ENCODE measurements at places on chromosomes 7 and 10.

DNA sequence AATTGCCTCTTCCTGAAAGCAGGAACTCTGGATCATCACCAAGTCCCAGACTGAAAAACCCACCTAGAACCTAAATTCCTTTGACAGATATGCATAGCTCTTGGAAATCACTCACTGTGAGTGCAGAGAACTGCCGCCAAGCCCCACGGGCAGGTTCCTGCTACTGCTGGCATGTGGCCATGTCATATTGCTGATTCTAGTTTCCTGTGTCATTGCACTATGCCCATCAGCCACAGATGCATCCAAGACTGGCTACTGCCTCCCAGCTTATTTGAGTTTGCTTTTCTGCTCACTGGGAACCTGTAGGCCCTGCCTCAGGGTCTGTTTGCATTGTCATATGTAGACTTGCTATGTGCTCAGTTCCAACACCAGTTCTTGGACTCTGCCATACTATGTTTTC lies 786.0 kb downstream of the GRID1 start:
- no peak for DNase-seq

DNA sequence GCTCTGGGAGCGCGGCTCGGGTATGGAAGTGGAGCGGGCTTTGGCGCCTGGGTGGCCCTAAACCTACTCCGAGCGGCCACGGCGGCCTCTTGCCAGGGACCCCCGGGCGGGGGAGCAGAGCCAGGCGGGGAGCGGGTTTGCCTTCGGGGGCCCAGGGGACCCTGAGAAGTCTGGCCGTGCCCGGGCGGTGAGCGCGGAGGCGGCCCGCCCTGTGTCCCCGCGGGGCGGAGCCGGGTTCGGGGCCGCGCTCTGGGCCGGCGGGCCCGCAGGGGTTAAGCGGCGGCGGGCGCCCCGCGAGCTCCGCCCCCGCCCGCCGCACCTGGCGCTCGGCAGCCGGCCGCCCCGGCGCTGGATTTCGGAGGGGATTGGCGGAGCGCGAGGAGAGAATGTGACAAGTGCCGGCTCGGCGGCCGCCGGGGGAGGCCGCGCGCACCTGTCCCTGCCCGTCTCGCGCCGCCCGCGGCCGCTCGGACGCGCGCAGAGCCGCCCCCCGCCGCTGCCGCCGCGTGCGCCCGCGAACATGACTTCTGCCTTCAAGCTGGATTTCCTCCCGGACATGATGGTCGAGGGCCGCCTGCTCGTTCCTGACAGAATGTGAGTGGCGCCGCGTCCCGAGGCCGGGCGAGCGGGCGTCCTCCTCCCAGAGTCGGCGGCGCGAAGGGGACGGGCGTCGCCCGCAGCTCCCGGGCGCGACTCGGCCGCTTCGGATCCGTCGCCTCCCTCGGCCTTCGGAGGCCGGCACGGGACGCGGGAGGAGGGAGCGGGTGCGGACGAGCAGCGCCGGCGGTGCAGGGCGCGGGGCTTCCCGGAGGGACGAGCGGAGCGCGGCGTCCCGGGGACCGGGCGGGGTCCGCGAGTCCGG lies at the start of gene CELF2:
Gene CELF2 (plus strand): TSS at position 303 of the 862 bp plus-strand sequence. CDS start 218 bp downstream, at position 521.
- peak; percentile 46 for DNase-seq

DNA sequence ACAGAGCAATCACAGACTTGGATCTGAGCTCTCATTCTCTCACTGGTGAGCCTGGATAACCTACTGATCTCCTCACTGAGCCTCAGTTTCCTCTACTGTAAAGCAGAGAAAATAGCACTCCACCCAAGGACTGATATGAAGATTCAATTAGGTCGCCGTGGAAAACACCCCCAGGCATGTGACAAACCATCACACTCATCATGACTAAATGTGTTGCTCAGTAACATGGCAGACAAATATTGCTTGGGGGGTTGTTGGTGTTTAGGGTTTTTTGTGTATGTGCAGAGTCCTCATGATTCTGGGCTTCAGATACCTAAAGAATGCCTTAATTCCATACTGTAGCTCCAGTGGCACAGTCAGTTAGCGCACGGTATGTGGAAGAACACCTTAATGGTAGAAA lies 122.1 kb upstream of the TCF7L2 start:
- no peak for DNase-seq

- DNase-seq: no peak
These were observed 124.9 kb downstream of the CYP26A1 start for GRCh38 chr10:93198401-93199131.

GRCh38 chr7:148973256-148973655 lies 55.0 kb downstream of the PDIA4 start:
- DNase-seq: no peak

GRCh38 chr10:32376097-32376496 lies 29.1 kb upstream of the EPC1 start:
- DNase-seq: no peak

DNA sequence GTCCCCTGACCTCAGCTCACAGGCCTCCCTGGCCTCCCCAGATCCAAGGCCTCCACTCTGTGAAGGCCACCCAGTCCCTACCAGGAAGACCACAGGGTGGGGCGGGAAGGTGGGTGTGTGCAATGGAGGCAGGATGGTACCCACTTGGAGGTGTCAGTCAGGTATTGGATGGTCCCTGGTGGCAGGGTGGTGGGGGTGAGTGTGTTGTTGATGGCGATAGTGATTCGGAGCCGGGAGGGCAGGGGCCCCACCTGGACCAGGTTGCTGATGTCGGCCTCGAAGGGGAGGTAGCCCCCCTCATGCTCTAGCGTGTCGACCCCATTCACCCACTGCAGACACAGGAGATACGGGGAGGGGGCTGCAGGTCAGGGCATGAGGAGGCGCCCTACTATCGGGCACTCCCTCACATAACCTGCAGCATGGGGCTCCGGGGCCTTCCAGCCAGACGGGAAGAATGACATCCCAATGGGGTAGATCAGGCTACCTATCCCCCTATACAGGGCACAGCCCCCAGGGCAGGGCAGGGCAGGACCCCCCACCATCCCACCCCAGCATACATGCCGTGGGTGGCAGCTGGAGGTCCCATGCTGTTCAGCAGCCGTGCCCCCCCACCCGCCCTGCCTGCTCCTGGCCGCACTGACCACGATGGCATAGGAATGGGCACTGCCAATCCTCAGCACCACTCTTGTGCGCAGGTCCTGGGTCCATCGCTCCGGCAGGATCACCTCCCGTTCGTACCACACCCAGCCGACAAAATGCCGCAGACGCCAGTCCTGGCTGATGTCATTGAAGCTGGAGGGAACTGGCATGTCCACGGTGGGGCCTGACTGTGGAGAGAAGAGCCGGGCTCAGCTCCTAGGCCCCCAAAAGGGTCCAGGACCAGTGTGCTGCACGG lies 2.2 kb downstream of the GUSB start:
- DNase-seq: no peak

GRCh38 chr7:70698219-70698832 lies 433.6 kb upstream of the GALNT17 start:
- no peak for DNase-seq

- DNase-seq: no peak
These were observed 13.7 kb downstream of the RFC2 start for GRCh38 chr7:74240482-74240881.

- peak; percentile 9 for DNase-seq
These were observed 874 bp upstream of the BAMBI start for GRCh38 chr10:28676326-28676967.

- DNase-seq: peak; percentile 36
These were observed 137.9 kb upstream of the MKI67 start for GRCh38 chr10:128263891-128264688.

GRCh38 chr10:30553626-30554439 lies 75.7 kb downstream of the LYZL2 start:
- no peak for DNase-seq

GRCh38 chr7:1291357-1291689 lies 58.7 kb downstream of the UNCX start:
- no peak for DNase-seq

DNA sequence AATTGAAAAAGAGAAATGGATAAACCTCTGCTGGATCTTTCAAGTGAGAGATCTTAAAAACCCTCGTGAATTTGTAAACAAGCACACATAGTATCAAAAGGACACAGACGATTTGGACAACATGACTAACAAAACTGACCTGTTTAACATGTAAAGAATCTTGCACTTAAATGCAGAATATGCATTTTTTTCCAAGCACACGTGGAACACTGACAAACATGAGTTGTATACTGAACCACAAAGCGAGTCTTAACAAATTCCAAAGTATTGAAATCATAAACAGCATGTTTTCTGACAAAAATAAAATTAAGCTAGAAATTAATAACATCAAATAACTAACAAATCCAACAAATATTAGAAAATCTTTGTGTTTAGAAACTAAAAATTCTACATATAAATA lies 65.0 kb upstream of the ZNF746 start:
- DNase-seq: no peak

GRCh38 chr7:28853150-28853549 lies 105.0 kb downstream of the TRIL start:
- DNase-seq: no peak

DNA sequence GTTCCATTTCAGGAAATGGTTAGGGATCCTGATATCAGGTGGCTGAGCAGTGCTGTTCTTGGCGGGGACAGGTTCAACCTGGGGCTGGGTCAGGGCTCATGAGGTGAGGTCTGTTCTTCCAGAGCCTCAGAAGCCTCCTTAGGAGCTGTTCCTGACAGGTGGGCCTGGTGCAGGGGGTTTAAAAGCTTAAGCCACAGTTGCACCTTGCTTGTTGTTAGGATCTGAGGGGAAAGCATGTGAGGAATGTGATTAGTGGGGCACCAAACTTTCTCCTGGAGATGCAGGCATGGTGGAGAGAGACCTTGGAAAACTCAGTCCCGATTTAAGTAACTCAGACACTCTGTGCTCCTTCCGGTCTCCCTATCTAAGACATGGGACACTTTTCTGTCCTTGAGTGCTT lies 18.7 kb upstream of the CRHR2 start:
- DNase-seq: no peak

GRCh38 chr7:99694912-99695304 lies 15.1 kb upstream of the CYP3A5 start:
- no peak for DNase-seq

DNA sequence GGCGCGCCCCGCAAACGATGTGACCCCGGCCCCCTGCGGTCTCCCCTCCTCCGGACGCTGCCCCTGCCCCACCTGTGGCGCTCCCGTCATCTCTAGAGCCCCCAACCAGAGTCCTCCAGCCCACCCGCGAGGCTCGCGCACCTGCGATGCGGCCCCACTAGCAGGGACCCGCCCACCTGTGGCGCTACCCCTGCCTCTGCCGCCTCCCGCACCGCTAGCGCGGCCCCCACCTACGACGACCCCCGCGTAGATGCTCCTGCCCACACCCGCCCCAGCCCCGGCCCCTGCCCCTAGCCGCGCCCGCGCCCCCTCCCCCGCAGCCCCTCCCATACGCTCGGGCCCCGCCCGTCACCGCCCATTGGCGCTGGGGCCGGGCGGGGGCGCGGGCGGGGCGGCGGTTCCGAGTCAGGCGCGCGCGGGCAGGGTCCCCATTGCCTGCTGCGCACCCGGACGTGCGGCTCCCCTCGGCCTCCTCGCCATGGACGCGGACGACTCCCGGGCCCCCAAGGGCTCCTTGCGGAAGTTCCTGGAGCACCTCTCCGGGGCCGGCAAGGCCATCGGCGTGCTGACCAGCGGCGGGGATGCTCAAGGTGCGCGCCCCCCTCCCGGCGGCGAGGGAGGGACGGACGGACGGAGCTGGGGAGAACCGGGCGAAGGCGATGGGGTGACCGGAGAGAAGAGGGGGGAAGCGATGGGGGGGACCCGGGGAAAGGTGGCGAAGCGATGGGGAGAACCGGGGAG lies at the start of gene PFKP:
Gene PFKP (plus strand): TSS at position 431 of the 741 bp plus-strand sequence. CDS start 48 bp downstream, at position 479.
- peak; percentile 60 for DNase-seq

DNA sequence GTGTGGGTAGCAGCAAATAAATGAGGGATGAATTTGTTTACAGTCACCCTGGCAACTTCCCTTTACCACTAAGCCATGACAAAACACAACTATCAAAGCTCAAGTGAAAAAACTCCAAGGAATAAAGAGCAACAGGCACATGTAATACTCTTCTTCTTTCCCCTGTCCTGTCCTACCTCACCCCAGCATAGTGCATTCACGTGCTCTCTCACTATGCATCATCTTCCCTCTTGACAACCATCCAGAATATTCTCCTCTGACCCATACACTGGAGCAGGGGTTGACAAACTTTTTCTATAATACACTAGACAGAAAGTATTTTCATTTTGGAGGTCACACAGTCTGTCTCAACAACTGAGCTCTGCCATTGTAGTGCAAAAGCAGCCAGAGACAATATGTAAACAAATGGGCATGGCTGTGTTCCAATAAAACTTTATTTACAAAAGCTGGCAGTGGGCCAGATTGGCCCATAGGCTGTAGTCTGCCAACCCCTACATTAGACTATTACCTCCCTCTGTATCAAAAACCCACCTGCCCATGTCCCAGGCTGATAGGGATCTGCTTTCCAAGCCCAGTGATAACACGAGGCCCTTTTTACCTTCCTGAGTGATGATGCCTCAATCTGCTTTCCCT lies 354.5 kb downstream of the FGFR2 start:
- DNase-seq: no peak

GRCh38 chr10:112296908-112297331 lies 13.7 kb downstream of the TECTB start:
- no peak for DNase-seq

- no peak for DNase-seq
These were observed 2.7 kb downstream of the GPR85 start for GRCh38 chr7:113083816-113084495.

DNA sequence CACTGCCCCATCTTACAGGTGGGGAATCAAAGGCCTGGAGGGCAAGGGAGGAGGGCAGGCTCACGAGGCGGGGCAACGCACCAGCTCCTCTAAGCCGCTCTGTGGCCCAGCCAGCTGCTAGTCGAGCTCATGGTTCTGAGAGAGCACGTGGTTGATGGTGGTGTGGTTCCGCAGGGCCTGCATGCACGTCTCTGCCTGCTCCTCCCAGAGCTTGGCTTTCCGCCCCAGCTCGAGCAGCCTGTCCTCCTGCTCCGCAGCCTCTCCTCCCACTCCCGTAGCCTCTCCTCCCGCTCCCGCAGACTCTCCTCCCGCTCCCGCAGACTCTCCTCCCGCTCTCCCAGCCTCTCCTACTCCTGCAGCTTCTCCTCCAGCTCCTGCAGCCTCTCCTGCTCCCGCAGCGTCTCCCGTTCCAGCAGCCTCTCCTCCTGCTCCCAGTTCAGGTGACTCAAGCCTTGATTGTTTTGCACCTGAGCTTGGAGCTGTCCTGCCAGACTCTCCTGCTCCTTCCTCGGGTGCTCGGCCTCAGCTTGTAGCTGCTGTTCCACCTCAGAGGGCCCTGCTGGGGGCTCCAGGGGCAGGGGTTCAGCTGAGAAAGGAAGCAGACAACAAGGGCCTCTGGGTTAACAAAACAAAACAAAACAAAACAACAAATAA lies 19.1 kb upstream of the MTPAP start:
- DNase-seq: no peak

GRCh38 chr10:97065128-97065527 lies 120.6 kb downstream of the SLIT1 start:
- no peak for DNase-seq

GRCh38 chr10:35526746-35527145 lies 78.4 kb upstream of the GJD4 start:
- DNase-seq: no peak
